ENCODE measurements at places on chromosomes 5 and 9. TPM values are rescaled to one million over a fixed set of nuclear protein-coding genes. Genes with fewer than 3 reads are reported as not detected.

DNA sequence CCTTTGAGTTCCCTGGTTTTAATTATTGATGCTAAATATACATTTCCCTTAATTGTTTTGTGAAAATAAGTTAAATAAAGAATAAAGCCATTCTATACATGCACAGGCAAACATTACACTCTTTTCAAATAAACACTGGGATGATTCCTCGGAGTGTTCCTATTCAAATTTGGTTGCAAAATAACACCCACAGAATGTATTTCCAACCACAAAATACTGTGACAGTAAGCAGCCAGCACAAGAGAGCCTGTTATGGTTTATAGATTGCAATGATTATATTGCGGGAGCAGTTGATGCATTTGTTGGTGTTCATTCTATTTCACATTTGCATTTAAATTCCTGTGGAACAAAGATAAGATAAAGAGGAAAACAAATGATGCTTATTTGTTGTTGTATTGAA is 632.6 kb upstream of the WWC1 start:
- DNase-seq: no peak

- no peak for DNase-seq
These were observed 32.1 kb downstream of the USP20 start for GRCh38 chr9:129867136-129868022.

GRCh38 chr9:35605351-35606137 is 482 bp downstream of the TESK1 start:
- no peak for DNase-seq

ARHGEF28 gene
- total RNA-seq: 134 TPM

LCP2 gene
- total RNA-seq: not detected

SLC46A2 gene
- not detected for total RNA-seq

Measured in foreskin keratinocyte (primary cell).